ENCODE measurements at places on chromosomes 3 and 15. TPM values are rescaled to one million over a fixed set of nuclear protein-coding genes. Genes with fewer than 3 reads are reported as not detected.
A peak's percentile ranks its signal among the peaks of the same experiment; 100 is the strongest.

DNA sequence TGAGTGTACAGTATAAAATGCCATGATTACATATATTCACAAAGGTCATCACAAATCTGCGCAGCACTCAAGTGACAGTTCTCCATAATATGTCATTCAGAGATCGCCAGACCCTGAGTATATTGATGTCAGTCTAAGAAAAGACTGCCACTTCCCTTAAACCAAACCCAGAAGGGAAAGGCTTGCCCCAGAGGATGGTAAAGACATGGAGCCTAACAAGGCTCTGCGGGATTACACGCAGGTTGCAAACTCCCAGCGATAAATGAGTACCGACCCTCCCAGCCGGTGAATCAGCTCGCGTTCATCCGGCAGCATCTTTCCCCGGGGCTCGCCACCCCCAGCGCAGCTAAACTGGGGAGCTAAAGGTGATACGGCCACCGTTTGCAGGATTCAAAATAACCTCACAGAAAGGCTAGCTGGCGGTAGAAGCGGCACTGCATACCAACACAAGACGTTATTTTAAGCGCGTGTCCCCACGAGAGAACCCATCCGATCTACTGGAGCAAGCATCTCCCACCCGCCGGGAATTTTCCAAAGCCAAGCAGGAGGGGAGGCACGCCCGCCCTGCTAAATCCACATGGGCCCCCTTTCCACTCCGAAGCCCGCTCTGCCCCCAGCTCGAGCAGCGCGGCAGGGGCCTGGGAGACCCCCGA, 643 bp downstream of the MYO5A start:
- DNase-seq, result peak; percentile 5

DNAJA4 gene
- 52.1 TPM for total RNA-seq

DNA sequence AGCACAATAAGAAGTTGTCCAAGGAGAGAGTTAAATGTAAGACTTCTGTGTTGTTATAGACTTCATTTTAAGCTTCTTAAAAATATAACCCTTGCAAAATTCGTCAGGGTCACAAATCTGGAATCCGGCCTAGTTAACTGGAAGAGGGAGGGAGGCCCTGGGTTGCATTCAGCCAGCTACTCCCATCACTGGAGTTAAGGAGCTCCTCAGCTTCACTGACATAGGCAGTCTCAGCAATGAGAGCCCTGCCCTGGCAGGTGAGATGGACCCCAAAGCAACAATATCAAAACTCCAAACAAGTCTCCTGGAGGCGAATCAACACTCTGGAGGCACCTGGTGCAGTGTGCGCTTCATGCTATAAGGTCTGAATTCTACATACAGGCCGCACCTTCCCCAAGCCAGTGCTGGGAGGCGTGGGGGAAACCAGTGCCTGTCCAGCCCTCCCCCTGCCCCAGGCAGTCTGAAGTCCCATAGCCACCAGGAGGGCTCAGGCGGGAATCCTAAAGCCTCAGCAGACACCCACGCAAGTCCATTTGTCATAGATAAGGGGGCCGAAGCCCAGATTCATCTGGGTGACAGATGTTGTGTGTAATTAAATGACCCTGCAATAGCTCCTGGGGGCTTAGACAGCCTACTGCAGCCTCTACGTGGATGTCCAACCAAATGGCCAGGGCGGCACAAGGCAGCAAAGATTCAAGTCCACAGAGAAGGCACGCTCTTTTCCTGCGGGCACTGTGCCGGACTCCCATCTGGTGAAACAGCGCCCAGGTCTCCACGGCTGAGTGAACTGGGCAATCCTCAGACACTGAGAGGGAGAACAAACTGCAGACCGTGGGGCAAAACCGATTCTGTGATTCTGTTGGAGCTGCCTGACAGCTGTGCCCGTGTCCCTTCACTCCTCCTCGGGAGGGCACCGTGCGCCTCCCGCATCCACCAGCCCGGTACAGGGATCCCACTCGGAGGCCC, 64.9 kb downstream of the ATP10A start:
- DNase-seq, result no peak

DNA sequence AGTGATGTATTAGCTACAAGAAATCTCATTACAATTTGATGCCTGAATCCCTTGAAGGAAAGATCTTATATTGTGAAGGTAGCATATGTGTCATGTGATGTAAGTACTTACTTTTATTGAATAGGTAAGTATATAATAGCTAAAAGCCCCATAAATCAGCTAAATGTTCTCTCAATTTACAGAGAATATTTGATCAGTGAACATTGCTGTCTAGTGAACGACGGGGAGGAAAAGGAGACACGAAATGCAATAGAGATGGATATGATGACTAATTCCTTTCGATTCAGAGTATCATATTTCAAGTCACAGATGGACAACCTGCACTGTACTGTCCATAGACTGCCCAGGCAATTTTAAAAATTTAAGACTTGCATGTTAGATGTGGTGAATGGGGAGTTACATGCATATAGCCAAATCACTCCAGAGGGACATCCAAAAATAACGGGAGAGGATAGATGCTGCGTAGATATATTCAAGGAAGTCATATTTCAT, 462.1 kb upstream of the CDIN1 start:
- no peak for DNase-seq

DNA sequence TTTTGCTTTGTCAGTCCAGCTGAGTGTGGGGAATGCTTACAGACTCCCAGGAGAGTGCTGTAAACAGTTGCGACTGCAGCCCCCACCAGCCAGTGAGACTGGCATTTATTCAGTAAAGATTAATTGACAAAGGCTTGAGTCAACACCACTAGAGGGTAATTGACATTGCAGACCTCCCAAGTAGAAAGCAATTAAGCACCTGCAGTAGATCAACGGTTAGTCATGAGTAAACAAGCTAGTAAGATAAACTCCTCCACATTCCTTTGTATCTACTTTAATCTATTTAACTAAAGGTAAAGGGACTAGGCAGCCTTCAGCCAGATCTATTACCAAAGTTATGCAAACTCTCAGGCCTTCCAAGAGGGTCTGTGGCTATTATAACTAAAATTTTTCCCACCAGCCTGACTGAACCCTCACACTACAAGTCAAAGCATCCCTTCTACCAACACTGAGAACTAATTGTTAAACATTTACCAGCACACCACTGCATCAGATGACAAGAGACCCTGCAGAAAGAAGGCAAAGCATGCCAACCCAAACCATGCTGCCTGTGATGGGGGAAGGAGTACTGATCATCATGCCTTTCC, 30.5 kb upstream of the GALNT15 start:
- DNase-seq, result no peak

CSPG4 gene
- 0.05 TPM for total RNA-seq

DNA sequence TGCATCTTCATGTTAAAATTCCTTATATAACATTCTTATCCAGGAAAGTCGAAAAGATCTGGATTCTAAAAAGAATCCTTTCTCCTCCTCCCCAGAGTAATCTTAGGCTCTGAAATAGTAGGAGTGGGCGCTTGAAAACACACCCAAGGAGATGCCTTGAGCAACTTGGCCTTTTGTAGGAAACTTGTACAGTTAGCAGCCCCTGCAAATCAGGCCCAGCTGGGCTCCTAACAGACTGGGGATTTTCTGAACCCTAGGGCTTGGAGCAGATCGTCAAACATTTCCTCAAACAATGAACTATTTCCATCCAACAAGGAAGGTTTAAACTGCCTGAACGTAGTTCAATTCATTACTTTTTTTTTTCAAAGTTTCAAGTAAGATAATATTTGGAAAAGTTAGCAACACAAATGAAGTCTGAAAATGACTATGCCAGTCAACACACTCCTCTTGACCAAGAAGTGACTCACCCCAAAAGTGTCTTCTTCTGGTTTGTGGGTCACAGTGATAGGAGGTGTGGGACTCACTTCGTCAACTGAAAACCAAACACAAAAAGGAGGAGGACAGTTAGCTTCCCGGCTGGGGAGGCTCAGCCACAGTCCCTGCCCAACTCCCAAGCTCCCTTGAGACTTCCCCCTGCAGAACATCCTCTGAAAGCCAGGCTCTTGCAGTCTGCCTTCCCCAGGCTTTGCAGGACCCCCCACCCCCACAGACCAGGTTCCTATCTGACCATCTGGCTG, 129.7 kb downstream of the NTRK3 start:
- no peak for DNase-seq

SMCO1 gene
- total RNA-seq, result not detected

- DNase-seq, result no peak
Measured at GRCh38 chr3:36874424-36874823, 70.4 kb downstream of the TRANK1 start.

GRCh38 chr3:113731694-113732093, 14.4 kb downstream of the NAA50 start:
- DNase-seq, result no peak

DNA sequence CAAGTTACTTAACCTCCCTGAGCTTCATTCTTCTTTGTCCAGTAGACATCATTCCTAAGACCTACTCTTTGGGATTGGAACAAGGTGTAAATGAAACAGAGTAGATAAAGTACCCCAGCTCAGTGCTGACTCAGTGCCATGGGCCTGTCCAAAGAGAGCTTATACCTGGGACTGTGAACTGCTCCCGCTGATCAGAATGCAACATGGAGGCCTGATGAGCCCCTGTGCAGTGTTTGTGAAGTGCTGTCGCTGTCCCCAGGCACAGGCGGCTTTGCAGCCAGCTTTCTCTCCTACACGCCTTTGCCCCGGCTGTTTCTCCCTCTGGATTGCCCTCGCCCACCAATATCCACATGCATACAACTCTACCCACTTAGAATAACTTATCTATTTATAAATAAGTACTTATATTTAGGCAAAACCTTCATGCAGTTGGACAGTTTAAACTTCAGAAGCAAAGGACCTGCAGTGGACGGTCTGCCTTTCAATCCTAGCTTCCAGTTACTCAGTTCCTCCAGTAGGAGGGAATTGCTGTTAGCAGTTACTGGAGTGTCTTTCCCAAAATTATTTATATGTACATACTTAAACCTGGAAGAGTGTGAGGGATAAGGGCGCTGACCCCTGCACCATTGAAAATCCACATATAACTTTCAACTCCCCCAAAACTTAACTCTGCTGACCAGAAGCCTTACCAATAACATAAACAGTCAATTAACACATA, 80.0 kb downstream of the CORO2B start:
- no peak for DNase-seq

GRCh38 chr3:100912976-100913545, 80.2 kb downstream of the ABI3BP start:
- DNase-seq, result no peak

DNA sequence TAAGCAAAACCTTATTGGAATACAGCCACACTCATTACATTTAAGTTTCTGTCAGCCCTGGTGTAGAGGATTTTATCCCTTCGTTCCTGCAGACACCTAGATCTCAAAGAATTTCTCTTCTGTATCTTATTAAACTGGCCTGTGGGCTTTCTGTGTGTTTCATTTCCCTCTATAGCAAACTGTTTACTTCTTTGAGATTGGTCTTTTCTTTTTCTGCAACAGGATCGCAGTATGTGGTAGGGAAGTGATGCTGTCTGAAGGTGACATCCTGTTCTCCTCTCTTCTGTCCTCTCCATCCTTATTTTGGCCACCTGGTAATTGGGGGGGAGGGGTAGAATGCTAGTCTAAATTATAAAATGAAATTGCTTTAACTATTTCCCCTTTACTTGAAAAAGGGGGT, 25.5 kb downstream of the ATP1B3 start:
- no peak for DNase-seq

DNA sequence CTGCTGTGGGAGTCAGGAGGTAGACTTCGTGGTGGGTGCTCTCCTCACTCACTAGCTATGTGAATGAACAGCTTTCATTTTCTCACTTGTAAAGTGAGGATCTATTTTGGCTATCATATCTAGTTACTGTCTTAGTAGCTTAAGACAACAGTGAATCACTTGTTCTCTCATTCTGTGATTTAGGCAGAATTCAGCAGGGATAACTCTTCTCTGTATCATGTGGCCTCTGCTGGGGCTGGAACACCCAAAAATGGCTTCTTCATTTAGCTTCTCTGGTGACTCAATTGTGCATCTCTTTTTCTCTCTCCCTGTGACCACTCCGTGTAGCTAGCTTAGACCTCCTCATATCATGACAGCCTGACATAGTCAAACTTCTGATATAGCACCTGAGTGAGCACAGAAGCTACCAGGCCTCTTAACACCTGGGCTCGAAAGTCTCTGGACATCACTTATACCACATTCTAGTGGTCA, 68.4 kb downstream of the BFSP2 start:
- no peak for DNase-seq

DNA sequence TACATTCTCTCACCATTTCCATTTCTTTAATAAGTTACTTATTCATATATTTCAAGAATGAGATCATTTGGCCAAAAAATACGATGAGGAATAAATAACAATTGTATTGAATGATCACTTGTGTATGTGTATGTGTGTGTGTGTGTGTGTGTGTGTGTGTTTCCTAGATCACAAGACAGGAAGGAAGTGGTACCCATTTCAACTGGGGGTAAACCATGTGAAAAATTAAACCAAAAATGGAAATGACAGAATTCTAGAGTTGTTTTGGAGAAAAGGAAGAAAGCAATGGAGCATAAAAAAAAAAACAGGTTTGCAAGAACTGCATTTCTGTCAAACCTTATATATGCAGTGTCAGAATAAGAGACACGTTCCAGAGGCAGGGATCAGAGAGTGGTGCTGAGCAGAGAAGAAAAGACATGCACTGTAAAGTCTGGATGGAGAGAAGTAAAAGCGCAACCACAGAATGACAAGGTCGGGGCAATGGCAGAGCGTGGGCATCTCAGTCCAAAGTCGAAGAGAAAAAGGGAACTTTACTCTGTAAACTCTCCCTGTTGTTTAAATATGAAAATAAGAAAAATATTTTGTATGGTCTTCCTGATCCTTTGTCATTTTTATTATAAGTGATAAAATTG, 75.5 kb downstream of the PEX5L start:
- no peak for DNase-seq

GRCh38 chr3:13465236-13465873, 14.8 kb upstream of the HDAC11 start:
- DNase-seq, result no peak

DNA sequence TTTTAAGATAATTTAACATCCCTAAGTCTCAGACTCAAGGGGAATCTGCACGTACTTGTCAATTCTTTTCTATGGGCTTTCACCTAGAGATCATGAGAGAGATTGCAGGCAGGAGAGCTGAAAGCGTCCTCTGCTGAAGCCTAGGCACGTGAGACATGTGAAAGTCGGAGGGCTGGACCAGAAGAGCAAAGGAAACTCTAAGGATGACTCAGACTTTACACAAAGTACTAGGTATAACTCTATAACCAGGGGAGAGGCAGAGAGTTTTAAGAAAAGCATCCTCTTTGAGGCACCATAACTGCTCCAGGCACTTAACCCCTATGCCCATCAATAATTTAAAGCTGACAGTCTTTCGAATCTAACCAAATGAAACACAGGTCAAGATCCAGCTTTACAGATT, 436.6 kb downstream of the VGLL3 start:
- DNase-seq, result no peak

GRCh38 chr3:156483426-156483825, 71.5 kb downstream of the SSR3 start:
- DNase-seq, result no peak

GRCh38 chr15:42619656-42620371, 44.4 kb downstream of the STARD9 start:
- DNase-seq, result no peak

TKT gene
- 391 TPM for total RNA-seq

Measured in Calu3 (cell line).